ENCODE measurements at places on chromosomes 6 and 20. TPM values are rescaled to one million over a fixed set of nuclear protein-coding genes. Genes with fewer than 3 reads are reported as not detected.

The BTN1A1 gene
- total RNA-seq = not detected

The PAK5 gene
- total RNA-seq = not detected

GRCh38 chr20:43925801-43926200 is 11.1 kb downstream of the TOX2 start:
- no peak for DNase-seq

- no peak for DNase-seq
Measured at GRCh38 chr6:20117474-20117873, 94.8 kb downstream of the MBOAT1 start.

DNA sequence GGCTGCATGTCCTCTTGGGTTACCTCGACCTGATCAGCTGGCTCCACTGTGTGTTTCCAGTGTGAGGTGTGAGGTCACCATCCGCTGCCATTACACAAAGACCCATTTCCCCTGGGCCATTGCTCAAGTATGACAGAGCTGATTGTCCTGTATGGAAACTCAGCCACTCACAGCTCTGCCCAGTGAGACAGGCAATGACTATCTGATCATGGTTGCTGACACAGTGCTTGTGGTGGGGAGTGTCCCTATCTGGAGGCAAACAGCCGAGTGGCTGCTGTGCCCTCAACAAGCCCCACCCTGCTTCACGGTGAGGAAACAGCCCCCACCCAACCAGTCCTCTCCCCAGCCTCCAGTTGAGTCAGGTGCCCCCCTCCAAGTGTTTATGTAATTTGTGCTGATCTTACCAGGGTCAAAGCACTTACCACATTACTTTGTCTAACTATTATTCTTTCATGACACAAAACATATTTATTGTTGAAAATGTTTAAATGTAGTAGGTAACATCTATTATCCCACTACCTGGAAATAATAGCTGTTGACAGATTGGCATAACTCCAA is 11.7 kb upstream of the MAPK13 start:
- DNase-seq = no peak

GRCh38 chr20:50980851-50981713 is 22.5 kb downstream of the MOCS3 start:
- DNase-seq = peak; percentile 72

GRCh38 chr6:139376017-139376330 is 1.5 kb upstream of the CITED2 start:
- peak; percentile 65 for DNase-seq

DNA sequence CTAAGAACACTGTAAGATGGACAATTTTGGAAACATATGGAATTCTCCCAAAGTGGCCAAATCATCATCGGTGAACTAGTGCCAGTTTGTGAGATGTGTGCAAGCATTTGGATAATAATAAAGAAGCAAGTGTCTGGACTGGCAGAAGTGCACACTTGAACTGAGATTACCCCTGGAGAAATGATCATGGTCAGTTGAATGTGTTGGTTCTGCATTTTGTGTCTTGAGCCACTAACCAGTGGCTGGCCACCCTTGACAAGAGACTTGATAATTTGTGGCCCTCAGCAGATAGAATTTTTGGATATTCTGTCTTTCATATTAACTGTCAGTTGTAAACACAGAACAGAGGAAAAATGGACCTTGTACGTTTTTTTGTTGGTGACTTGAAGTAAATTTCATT is 37.4 kb downstream of the CITED2 start:
- DNase-seq = no peak
